DMS 273 treated with DMSO at 0.1 percent for 48 hours (cell line): ENCODE measurements at places on chromosomes 13 and 19.

- no peak for DNase-seq
Measured at GRCh38 chr13:109131698-109132257, 502.4 kb downstream of the MYO16 start.

DNA sequence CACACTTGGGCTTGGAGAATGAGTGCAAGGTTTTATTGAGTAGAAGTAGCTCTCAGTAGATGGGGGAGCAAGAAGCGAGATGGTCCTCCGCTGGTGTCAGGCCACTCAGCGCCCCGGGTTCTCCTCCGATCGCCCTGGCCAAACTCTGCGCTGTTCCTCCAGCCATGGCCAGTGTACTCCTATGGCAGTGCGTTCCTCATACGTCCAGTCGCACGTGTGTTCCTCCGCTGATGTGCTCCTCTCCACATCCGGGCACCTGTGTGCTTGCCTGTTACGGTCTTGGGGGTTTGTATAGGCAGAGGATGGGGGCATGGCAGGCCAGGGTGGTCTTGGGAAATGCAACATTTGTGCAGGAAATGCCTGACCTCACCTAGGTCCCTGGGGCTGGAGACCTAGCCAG lies 1899.4 kb downstream of the PCDH9 start:
- DNase-seq: no peak

- no peak for DNase-seq
Measured at GRCh38 chr19:16751701-16752100, 32.1 kb downstream of the NWD1 start.

DNA sequence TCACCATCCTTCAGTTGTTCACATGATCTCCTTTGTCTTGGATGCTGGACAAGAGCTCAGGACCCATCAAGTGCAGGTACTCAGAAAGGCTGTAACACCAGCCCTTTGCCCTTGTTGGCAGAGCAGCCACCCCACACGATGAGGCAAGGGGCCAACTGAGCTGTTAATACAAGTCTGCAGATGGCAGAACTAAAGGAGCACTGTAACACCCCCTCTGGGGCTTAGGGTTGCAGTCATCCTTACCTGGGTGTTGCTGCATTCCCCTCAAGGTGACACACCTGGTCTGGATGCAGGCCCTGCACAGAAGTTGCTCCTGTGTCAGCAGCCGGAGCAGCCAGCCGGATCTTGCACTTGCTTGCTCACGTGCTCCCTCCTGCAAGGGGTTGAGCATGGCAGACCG lies 52.0 kb downstream of the STARD13 start:
- DNase-seq: no peak

- no peak for DNase-seq
Measured at GRCh38 chr19:21322528-21322927, 6.7 kb downstream of the ZNF708 start.

- no peak for DNase-seq
Measured at GRCh38 chr19:342128-342455, 2.5 kb downstream of the MIER2 start.

- DNase-seq: no peak
Measured at GRCh38 chr19:35207391-35207871, 21.1 kb downstream of the FAM187B start.

- DNase-seq: no peak
Measured at GRCh38 chr13:111328574-111329410, 8.3 kb downstream of the TEX29 start.

DNA sequence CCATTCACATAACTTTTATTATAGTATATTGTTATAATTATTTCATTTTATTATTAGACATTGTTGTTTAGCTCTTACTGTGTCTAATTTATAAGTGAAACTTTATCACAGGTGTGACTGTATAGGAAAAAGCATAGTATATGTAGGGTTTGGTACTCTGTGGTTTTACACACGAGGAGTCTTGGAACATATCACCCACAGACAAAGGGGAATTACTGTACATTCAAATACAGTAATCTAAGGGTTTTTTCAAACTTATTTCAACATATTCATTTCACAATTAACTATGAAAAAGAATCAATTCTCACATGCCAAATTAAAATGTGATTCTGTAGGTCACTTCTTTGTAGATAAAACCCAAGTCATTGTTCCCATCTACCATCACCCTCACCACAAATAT lies 46.0 kb downstream of the RBM26 start:
- DNase-seq: no peak

GRCh38 chr13:92947770-92948434 lies 278.7 kb upstream of the GPC6 start:
- DNase-seq: no peak

GRCh38 chr13:23320926-23321534 lies 112.5 kb downstream of the SACS start:
- DNase-seq: no peak

DNA sequence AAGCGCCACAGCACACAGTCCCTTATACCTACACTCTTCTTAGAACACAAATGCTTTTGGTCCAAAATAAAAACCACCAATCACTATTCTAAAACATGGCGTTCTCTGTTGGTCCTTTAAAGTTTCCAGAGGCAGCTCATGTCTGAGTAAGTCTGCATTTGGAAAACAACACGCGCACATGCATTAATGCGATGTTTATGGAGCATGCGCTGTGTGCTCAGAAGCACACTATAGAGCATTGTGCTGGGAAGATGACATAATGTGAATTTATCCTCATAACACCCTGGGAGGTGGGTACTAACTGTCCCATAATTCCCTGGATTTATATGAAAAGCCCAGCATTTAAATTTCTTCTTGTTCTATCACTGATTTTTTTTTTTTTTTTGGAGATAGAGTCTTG lies 10.7 kb downstream of the ZNF682 start:
- no peak for DNase-seq

DNA sequence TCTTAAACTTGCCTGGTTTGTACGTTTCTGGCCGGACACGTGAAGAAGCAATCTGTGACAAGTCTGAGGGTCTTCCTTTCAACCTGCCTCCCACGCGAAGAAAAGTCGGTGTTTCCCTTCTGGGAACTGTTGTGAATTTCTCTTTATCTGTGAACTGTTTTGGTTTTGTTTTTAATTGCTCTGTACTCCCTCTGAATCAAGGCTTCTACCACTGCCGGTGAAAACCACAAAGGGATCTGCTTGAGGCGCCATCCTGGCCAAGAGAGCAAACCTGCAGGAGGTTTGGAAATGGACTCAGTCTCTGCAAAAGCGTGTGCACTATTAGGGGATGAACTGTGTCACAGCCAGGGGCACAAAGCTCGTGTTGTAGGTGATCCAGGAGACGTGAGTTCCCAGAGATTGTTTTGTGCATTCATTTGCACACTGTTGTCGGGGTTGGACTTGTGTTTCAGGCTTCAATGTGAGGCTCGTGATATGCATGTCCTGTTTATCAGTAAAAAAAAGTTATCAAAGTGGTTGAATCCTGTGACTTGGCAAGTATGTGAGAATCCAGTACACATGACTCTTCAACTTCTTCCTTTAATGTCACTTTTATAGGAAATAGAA lies 9.7 kb downstream of the SIGLEC8 start:
- no peak for DNase-seq

DNA sequence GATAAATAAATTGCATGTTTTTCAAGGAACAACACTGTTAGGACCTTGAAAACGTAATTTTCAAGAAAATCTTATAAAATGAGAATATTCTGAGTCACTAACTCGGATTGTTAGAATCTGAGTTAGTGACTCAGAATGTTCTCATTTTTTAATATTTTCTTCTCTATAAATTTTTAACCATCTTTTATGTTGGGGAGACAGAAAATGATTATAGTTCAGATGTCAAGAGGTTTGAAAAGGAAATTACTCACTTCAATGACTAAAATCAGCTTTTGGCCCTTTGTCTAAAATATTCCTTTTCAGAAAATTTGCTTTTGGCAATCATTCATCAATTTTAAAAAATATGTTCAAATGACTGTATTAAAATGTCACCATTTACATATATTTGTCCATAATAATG lies 264.2 kb upstream of the EDNRB start:
- DNase-seq: no peak

- no peak for DNase-seq
Measured at GRCh38 chr19:16889883-16890460, 1.2 kb downstream of the F2RL3 start.

DNA sequence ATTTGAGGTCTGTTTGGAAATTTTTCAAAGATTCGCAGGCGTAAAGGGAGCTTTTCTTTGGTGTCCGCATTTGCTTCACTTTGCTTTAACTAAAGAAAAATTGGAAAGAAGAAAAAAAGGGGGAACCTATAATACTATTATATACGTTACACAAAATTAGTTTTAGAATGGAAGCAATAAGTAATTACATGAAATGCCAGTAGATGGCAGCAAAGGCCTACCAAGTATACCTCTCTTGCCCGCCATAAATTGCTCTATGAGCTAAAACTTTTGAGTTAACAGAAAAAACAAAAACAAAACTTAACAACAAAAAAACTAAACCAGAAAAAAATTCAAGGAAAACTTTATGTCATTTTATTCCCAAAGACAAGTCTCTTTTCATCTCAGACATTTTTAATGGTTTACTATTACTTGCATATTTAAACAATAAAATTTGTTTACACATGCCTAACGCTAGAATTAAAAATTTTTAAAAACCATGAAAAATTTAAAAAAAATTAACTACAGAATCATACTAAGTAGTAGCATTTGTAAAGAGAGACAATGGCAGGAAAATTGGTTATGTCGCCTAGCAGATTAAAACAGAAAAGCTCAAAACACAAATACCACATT lies 271.4 kb downstream of the NALCN start:
- peak; percentile 2 for DNase-seq

- DNase-seq: no peak
Measured at GRCh38 chr19:11069561-11069960, 19.7 kb upstream of the LDLR start.

DNA sequence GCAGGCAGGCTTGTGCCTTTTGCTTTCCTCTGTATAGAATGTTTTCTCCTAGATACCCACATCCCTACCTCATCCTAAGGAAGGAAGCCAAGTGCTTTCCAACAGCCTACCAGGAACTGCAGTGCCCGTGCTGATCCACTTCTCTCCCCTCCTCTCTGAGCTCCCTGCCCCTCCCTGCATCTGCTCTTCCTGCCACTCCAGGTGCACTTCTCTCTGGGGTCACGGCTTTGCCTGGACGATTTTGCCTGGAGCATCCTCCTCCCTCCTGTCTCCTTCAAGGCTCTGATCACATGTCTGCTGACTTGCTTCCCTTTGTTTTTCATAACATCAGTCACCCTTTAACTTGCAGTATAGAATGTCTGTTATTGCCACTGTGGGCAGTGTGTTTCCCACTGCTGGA lies 34.7 kb upstream of the IRS2 start:
- no peak for DNase-seq
